Stimulated activated CD4-positive, alpha-beta T cell treated with anti-CD3 and anti-CD28 coated beads, Interleukin-12 subunit alpha, Interleukin-12 subunit beta, amount 100 ng/mL, for 24 hours (primary cell): ENCODE measurements at places on chromosomes 6 and 20.

DNA sequence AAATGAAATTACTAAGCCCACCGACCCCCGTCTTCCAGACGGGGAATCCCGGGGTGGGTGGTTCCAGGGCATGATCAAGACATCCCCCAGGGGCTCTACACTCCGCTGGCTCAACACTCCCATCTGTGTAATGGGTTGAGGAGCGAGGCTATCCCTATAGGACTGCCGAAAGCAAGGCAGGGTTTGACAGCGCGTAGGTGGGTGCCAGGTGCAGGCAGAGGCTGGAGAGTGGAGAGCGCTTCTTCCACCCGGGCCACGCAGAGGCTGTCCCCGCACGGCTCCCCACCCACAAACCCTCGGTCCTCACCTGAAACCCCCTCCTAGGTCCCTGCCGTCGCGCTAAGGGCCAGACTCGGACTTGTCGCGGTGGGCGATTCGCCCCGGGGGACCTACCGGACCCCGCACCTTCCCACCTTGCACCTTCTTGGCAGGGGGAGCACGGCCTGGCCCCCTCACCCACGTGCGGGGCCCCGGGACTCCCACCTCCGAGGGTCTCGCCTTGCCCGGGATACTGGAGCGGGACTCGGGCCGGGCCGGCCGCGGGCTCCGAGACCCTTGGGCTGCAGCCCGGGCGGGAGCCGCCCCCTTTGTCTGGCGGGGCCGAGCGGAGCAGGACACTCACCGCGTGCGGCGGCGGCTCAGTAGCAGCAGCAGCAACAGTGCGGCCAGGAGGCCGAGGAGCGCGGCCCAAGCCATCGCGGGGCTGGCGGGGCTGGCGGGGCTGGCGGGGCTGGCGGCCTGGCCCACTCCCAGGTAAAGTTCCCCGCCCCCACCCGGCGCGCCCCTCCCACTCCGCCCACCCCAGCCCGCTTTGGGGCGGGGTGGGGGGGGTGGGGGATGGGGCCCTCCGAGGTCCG lies at the start of gene PTGIS:
Gene PTGIS, minus strand, starts transcription at position 717 of the 857 bp plus-strand sequence. Its CDS starts 21 bp downstream, at position 696.
- DNase-seq, result no peak

- DNase-seq, result no peak
Measured at GRCh38 chr6:116127771-116128493, 2.0 kb upstream of the COL10A1 start.

- DNase-seq, result no peak
Measured at GRCh38 chr6:75275067-75275466, 9.5 kb downstream of the TMEM30A start.

- no peak for DNase-seq
Measured at GRCh38 chr6:40036186-40036585, 101.9 kb upstream of the MOCS1 start.

- DNase-seq, result no peak
Measured at GRCh38 chr6:135129136-135129856, 51.8 kb upstream of the MYB start.

- DNase-seq, result no peak
Measured at GRCh38 chr6:90049295-90049694, 155.0 kb downstream of the GJA10 start.

GRCh38 chr6:85050149-85050548 lies 285.8 kb upstream of the TBX18 start:
- no peak for DNase-seq

DNA sequence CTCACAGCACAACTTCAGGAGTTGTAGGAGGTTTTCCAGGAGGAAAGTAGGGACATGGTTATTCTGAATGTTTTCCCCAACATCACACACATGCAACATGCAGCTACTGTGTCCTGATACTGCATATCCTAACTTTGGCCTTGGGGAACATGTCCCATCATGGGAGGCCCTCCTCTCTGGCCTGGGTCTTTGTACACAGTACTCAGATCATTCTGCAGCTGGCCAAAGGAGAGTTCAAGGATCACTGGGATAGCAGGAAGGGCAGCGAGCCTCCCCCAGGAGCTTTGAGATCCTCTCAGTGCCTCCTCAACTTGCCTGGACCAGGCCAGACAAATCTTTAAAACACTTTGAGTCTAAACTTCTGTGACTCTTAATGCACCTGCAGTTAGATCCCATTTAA lies 12.9 kb downstream of the CASS4 start:
- DNase-seq, result no peak

DNA sequence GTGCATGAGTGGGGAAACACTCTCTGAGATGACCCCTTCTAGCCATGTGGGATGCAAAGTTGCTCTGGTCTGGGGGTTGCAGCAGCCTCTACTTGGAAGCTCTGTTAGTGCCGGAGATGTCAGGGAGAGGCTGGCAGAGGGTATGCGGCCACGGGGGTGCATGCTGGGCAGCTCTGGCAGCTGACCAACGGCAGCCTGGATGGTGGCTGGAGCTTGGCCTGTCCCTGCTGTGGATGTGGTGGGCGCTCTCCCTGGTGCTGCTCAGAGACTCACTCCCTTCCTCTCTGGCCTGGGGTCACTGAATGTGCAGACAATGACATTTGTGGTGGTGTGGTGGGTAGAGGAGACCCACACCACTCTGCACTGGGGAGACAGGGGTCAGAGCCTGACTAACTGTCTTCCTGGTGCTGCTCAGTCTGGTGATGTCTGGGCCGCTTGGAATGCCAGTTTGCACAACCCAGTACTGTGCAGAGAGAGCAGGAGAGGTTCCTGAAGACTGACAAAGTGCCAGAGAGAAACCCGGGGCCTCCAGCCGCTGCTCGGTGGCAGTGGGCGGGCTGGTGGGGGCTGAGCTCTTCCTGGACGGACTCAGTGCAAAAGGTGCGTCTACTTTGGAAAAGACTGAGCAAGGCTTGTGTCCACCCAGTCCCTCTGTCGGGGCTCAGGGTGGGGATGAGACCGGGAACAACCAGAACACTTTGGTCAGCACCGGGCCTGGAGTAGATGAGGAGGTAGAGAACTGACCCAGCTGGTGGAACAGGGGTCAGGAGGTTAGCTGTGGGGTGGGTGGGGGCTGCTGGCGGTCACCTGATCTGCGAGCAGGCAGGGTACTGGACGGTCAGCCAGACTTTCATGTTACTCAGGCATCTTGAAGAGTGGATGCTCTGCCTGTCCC lies 2.7 kb downstream of the MYT1 start:
- no peak for DNase-seq

- DNase-seq, result no peak
Measured at GRCh38 chr6:24918641-24919055, 17.1 kb downstream of the RIPOR2 start.

GRCh38 chr6:99285881-99286280 lies 63.6 kb downstream of the FAXC start:
- DNase-seq, result no peak

GRCh38 chr6:54929245-54929909 lies 82.8 kb downstream of the FAM83B start:
- no peak for DNase-seq

DNA sequence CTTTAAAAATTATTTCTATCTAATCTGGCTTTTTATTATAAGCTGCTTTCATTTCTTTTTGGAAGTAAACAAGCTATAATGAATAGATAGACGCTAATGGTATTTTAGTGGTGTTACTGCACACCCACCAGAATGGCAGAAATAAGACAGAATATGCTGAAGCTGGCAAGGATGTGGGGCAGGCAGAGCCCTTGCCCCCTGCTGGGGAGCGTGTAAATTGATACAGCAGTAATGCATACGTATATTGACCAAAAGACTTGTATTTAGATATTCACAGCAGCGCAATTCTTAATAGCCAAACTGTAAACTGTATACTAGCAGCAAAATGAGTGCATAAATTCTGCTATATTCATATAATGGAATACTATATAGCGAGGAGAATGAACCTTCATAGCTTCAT lies 35.3 kb downstream of the TMEM181 start:
- DNase-seq, result no peak

DNA sequence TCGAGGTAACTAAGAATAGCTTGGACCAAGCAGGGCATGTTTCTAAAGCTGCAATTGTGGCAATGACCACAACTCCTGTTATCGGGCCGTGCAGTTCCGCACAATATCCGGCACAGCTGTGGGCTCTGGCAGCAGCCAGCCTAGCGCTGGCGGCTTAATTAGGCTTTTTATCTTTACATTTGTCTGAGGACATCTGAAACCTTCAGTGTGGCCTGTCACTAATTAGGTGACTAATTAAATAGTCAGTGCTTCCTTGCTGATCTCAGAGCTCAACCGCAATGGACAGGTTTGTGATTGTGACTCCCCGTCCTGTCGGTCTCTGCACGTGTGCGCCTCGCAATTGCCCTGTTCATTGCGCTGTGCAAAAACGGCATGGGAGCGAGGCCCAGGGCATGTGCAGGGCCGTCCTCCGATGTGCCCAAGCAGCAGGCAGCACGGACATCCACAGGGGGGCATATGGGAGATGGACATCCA lies 134.8 kb upstream of the INSM1 start:
- DNase-seq, result no peak

DNA sequence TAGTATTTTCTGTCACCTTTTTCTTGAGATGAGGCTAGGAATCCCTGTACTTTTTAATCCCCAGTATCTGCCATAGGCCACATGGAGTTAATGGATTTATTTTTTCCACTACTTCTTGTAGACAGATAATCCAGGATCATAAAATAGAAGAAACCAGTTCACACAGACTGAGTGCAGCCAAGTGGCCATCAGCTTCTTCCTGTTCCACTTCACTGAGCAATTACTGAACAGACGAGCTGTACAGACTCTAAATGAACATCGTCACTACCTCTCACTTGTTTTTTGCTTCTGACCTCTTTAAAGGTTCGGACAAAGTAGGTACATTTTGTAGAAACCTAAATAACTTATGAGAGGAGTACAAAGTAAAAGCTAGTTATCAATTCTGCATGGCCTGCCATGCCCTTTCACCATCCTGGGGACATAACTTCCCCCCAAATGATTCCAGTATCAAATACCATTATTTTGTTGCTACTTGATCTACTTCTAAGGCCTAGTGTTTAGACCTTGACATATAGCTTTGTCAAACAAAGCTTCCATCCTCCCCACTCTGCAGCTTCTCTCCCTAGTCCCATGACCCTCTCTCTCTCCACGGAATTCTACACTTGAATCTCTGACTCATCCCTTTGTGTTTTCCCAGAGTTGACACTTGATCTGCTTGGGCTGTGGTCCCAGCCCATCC lies 34.4 kb upstream of the ARHGAP18 start:
- DNase-seq, result no peak

- DNase-seq, result no peak
Measured at GRCh38 chr6:19692506-19693298, 144.5 kb upstream of the ID4 start.

DNA sequence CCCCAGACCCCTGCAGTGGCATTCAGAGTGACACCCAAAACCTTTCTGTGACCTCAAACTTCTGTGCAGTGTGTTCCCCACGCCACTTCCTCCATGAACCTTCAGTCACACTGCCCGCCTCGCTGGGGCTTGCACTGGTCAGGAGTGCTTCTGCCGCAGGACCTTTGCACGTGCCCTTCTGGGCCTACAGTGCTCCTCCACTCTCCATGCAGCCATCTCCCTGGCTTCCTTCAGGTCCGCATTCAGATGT lies 27.1 kb downstream of the SYNJ2 start:
- DNase-seq, result no peak

DNA sequence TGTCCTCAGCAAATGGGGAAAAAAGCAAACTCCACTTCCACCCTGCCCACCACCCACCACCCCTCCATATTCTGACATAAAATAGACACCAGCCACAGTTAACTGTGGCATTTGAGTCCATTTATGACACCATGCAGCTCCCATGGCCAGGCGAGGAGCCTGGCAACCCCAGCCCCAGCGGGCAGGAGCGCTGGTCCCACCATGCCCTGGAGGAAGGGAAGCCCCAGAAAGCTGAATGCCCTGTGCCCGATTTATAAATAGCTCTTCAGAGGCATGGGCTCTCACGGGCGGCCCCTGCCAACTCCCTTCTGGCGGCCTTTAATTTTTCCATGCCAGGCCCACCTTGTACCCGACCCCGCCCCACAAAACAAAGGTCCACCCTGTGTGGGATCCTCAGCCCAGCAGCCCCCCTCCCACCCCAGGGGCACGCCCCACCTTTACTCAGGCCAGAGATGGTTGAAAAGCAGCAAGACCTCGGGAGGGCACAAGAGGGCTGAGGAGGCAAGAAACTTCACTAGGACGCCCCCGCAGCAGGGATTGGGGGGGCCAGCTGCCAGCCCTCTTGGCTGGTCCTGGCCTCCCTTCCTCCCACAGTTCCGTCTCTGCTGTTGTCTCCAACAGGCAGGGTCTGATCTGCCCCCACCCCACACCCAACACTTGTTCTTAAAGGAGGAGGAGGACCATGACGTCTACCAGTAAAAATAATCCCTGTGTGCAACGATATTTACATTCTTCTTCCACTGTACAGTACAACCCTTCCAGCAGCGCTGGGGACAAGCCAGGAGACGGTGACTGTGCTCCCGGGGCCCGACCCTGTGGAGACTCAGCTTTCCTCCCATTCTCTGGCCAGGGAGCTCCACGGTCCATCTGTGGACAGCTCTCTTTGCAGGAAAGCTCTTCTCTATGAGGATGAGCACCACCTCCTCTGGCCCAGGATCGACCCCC lies 115.6 kb upstream of the CDYL start:
- DNase-seq, result no peak

DNA sequence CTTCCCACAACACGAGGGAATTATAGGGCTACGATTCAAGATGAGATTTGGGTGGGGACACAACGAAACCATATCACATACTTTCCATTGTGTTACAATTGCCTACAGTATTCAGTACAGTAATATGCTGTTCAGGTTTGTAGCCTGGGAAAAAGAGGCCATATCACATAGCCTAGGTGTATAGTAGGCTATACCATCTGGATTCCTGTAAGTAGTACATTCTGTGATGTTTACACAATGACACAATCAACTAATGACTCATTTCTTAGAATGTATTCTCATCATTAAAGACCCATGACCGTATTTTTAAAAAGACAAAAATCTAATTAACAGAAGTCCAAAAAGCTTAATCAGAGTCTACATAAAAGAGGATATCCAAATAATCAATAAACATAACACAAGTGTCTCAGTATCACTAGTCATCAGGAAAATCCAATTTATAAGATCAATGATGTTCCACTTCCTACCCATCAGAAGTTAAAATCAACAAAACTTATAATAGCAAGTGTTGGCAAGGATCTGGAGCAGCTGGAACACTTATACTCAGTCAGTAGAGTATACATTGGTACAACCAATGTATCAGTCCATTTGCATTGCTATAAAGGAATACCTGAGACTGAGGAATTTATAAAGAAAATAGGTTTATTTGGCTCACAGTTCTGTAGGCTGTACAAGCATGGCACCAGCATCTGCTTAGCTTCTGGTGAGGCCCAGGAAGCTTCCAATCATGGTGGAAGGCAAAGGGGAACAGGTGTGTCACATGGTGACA lies 215.9 kb downstream of the CLVS2 start:
- DNase-seq, result no peak

- no peak for DNase-seq
Measured at GRCh38 chr20:20530428-20531151, 162.7 kb downstream of the INSM1 start.

DNA sequence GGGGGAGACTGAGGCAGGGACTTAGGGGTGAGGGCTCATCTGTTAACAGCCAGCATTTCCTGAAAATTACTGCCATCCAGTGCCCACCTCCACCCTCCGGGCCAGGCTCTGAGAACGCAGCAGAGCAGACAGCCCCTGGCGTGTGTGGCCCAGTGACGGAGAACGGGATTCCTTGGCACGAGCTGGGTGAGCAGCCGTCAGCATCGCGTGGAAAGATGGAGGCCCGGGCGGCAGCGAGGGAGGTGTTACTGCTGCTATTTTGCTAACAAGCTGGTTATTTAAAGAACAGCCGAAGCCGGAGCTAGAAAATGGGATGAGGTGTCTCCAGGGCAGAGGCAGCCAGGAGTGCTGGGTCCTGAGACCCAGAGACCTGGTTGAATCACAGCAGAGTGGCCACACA lies 62.7 kb downstream of the DLGAP4 start:
- DNase-seq, result no peak
